ENCODE measurements at places on chromosomes 5 and 9.

- DNase-seq, result no peak
Observed at GRCh38 chr9:100070104-100071041, 28.4 kb downstream of the ERP44 start.

DNA sequence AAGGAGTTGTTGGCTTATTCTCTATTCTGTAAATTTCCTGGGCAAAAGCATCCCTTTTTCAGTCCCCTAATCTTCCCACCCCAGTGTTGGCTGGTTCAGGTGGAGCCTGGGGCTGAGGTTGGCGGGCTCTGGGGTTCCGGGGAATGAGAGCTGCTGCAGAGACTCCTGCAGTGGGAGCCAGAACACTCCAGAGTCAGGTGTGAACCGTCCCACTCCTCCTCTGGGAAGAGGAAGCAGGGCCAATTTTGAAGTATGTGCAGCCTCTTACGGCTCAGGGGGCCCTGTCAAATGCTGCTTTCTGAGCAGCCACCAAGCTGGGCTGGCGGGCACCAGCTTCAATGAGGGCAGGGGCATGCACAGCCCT lies 42.8 kb downstream of the JADE2 start:
- DNase-seq, result no peak

DNA sequence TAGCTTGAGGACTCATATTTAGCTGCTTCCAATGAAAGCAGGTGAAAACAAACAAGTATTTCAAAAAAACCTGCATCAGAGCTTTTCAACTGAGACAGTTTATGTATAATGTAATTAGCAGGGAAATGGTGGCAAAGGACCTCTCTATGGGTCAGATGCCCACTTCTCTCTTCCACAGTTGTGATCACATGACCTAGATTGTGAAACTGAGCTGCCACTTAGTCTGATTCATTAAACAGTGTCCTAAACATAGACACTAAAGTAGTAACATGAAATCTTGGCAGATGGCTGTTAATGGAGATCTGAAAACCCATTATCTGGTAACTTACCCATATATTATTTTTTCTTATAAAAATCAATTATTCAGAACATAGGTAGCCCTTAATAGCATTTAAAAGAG lies 663.6 kb upstream of the RIOK2 start:
- no peak for DNase-seq

GRCh38 chr5:59789894-59790293 lies 103.6 kb downstream of the PDE4D start:
- DNase-seq, result no peak

DNA sequence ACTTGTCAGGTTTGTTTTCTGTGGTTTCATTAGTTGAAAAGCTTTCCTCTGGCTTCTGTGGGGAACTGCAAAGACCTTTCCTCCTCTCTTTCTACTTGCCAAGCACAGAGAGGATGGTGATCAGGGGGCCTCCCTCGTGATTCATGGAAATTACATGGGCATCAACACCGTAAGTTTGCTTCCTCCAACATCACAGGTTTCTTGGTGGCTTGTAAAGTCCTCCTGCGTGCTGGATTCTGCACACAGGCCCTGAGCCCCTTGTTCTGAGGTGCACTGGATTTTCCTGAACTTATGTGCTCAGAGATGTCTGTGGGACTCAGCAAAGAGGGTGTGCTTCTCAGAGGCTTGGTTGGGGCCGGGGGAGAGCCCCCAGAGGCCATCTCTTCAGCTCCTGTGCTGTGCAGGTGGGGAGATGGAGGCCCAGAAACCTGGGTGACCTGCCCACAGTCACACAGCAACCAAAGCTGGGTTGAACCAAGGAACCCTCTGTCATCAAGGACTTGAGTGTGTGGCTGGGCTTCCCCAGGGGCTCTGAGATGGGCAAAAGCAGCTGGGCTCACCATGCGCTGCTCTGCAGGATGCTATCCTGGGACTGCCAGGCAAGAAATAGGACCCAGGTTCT lies 36.5 kb downstream of the RGS3 start:
- no peak for DNase-seq

DNA sequence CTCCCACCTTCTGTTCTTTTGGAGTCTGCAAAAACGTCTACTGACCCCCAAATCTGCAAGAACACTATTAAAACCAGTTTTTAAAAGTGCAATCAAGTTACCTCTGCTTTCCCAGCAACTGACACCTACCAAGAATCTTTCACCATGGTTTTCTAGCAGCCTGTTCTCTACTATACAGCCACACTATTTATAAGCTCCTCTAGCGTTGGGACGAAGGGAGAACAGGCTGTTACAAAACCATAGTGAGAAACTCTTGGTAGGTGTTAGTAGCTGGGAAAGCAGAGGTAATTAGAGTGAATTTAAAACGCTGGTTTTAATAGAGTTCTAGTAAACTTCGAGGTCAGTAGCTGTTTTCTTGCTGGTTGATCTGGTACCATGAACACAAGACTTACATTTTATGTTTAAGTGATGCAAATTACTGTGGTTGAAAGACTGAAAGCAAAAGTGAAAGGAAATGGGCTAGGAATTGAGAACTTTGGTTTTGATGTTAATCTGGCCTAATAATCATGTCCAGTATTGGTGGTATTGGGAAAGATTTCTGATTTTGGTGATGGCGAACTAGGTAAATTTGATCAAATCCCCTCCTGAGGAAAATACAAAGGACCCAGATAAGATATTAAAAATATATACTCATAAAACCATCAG lies 5.3 kb downstream of the MROH2B start:
- DNase-seq, result no peak

- no peak for DNase-seq
Observed at GRCh38 chr5:147568710-147569406, 59.0 kb upstream of the DPYSL3 start.

DNA sequence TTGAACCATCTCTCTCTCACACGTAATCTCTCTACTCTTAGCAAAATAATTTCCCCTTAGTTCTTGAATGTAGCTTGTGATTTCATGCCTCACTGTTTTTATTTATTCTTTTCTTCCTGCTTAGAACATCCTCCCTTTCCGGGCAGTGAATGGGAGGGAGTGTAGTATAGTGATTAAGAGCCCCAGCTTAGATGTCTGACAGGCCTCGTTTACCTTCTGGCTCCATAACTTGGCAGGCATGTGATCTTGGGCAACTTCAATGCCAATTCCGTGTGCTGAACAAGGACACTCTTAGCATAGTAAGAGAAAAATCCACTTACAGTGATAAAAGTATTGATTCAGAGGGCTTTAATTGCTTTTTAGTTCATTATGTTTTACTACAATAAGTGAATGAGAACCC lies 96.3 kb upstream of the TNPO1 start:
- DNase-seq, result no peak

- no peak for DNase-seq
Observed at GRCh38 chr5:115815693-115816225, 700 bp downstream of the CDO1 start.

GRCh38 chr9:134887686-134888602 lies 7.3 kb downstream of the FCN2 start:
- no peak for DNase-seq

DNA sequence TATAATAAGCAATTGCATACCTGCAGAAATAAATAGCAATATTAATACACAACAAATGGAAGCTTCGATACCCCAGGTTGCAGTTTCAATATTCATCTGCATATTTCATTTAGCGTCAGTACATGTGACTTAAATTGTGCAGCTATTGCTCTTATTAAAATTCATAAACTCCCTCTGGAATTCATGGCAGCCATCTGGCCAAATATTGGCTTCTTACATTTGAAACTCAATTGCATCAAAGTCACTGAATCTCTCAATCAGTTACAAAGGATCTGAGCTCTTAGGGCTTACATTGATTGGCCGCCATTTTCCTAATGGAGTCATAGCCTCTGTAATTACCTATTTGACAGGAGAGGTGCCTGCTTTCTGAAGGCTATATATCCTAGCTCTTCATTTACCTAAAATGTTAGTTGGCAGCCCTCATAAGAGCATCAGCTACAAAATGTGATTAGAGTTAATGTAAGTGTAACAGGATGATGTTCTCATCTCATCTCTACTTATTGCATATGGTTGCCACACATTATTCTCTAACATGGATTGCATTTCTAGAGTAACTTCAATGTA lies 453.5 kb downstream of the CAAP1 start:
- DNase-seq, result no peak

DNA sequence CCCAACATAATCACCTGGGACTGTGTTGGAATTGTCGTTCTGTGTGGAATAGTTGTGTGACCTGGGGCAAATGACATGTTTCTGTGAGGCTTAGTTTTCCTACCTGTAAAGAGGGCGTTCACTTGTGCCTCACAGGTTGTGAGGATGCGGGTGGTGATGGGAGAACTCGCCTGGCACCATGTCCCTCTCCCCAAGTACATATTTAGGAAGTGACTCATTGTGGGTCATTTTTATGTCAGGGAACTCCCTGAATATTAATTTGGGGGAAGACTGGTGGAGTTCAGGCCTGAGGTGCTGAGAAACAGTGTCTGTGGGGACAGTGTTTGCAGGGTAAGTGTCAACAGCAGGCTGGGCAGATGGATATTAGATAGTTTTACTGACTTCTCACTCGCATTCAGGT lies 144.7 kb downstream of the KDM4C start:
- no peak for DNase-seq

GRCh38 chr5:31476738-31477141 lies 55.2 kb downstream of the DROSHA start:
- no peak for DNase-seq

Data from CD4-positive, alpha-beta T cell treated with Interleukin-6 at 100 ng/mL for 8 hours (primary cell).